ENCODE measurements at places on chromosomes 7 and 10. TPM values are rescaled to one million over a fixed set of nuclear protein-coding genes. Genes with fewer than 3 reads are reported as not detected.

The SMKR1 gene
- 0.97 TPM for total RNA-seq

The PNPLA8 gene
- 20.1 TPM for total RNA-seq

The TMEM225B gene
- 0.26 TPM for total RNA-seq

The SDHAF3 gene
- total RNA-seq, result 22.4 TPM

The ZNF467 gene
- 0.91 TPM for total RNA-seq
